GM04504 (cell line): ENCODE measurements at places on chromosomes 12 and 14.

DNA sequence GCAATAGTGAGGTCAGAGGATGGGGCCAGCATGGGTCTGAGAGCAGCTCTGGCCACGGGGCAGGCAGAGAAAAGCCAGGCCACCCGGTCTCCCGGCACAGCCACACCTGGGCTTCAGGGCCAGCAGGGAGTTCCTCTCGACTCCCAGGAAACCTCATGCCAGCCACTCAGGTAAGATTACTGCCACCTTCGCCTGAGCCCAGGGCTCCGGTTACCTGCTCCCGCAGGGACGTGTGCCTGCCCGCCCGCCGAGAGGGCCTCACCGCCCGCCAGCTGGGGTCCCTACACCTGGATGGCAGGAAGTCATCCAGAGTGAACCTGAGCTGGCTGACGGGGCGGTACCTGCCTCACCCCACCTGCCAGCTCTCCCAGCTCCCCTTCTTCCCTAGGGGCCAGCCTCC lies 7.3 kb downstream of the JAG2 start:
- no peak for DNase-seq

DNA sequence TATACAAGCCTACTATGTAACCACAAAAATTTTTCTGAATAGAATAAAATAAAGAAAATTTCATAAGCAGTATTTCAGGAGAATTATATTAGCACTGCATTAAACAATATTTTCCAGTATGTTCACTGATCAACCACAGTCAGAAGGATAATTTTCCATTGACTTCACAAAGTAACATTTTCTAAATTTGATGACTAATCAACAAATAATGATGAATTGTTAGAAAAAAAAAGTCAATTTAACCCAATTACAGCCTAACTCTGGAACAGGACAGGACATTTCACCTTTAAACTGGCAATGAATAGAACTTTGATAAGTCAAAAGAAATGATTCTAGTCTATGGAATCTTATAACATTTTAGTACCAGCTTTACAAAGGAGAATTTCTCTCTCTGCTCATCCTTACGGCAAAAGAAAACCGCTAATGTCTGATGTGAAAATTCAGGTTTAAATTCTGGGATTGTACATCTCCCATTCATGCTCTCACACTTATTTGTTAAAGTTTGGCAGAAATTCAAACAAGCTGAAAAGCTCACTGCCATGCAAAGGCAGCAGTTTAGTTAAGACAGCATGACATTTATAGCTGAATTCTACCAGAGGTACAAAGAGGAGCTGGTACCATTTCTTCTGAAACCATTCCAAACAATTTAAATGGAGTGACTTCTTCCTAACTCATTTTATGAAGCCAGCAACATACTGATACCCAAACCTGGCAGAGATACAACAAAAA lies 84.5 kb downstream of the MDGA2 start:
- no peak for DNase-seq

DNA sequence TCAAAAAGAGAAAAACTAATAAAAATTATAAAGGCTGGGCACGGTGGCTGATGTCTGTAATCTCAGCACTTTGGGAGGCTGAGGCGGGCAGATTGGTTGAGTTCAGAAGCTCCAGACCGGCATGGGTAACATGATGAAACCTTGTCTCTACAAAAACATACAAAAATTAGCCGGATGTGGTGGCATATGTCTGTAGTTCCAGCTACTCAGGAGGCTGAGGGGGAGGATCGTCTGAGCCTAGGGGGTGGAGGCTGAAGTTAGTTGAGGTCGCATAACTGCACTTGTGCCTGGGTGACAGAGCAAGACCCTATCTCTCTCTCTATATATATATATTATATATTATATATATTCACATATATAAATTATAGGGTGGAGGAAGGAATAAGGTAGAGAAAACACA lies 32.5 kb upstream of the ANO2 start:
- DNase-seq: no peak

GRCh38 chr14:23300687-23301223 lies 1.9 kb downstream of the PPP1R3E start:
- no peak for DNase-seq

- DNase-seq: no peak
Measured at GRCh38 chr12:6115389-6115788, 9.1 kb downstream of the VWF start.

GRCh38 chr14:101496776-101497683 lies 64.3 kb upstream of the DIO3 start:
- DNase-seq: no peak
